Small intestine (tissue), 16 donors: ENCODE measurements at places on chromosomes 12 and 14. TPM values are rescaled to one million over a fixed set of nuclear protein-coding genes. Genes with fewer than 3 reads are reported as not detected.

GRCh38 chr12:127130506-127131124 lies 1136.4 kb upstream of the TMEM132C start:
- H3K36me3 ChIP-seq = no peaks in the 10 kb centered on the region
- H3K27ac ChIP-seq = no peak overlapping the region
- H3K4me3 ChIP-seq = no peak overlapping the region
- H3K4me1 ChIP-seq = no peaks in the 10 kb centered on the region

DNA sequence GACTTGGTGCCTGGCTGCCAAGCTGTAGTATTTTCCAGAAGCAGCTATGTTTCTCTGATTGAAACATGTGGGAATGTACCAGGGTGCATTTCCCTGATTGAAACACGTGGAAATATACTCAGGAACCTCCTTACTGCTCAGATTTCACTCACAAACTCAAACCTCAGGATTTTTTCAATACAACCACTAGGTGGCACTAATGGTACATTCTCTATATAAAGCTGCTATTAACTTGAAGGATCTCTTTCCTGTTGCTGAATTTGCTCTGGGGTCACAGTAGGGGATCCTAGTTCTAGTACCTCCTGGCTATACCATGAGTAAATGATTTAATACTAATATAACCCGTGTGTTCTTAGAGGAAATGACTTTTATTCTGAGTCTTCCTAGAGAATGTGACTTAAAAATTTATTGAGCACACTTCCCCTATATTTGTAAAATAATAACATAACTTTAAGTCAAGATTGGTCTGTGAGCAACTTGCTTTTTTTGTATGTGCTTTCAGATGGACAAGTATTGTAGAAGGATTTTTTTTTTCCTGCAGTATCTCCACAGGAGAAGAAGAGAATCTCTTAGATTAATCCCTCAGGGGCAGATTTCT lies 173.8 kb upstream of the MIS18BP1 start:
- H3K36me3 ChIP-seq = no peaks in the 10 kb centered on the region
- no peak overlapping the region for H3K27ac ChIP-seq

GRCh38 chr12:10617863-10618262 lies 4.5 kb upstream of the MAGOHB start:
- no peaks in the 10 kb centered on the region for H3K4me1 ChIP-seq
- no peak for DNase-seq
- H3K27me3 ChIP-seq = peaks cover 6% of the 10 kb centered on the region
- H3K36me3 ChIP-seq = no peaks in the 10 kb centered on the region
- H3K27ac ChIP-seq = no peak overlapping the region

DNA sequence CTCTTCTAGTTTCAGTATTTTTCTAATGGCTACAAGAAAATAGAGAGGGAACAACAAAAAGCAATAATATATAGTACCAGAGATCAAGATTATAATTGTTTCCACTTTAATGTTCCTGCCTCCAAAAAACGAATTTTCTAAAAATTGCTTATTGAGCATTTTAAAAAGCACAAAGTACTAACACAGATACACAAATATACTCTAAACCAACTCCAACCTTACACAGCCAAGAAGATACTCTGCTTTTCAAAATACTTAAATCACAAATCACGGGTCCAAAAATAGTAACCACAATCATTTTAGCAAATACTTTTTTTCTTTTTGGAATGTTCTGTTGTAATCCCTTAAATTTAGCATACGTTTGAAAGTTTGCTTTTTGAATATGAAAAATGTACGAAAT lies 2.0 kb downstream of the YAF2 start:
- no peaks in the 10 kb centered on the region for H3K27me3 ChIP-seq
- peaks cover 2% of the 10 kb centered on the region for H3K36me3 ChIP-seq
- peak overlapping the region; percentile 76 for H3K27ac ChIP-seq
- H3K4me1 ChIP-seq = peaks cover 4% of the 10 kb centered on the region

The CCDC184 gene
- 0.27 TPM for polyA plus RNA-seq

The CLEC1A gene
- polyA plus RNA-seq = 1.6 TPM

The FBXW8 gene
- polyA plus RNA-seq = 1.4 TPM

DNA sequence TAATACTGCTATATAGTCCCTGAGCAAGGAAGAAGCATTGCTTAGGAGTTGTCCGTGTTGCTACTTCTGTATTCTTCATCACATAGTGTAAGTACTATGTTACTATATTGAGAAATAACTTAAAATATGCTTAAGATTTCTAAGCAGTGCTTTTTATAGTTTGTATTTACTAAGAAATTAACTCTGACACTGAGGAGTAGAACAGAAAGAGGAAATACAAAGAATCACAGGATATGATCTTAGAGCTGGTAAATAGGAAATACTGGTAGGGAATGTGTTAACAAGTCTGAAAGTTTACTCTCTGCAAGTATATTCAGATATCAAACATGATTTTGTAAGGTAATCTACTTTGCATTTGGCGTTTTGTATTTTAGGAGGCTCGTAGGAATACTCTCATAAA lies 15.5 kb downstream of the XPOT start:
- no peak overlapping the region for H3K4me3 ChIP-seq
- no peak overlapping the region for H3K27ac ChIP-seq
- DNase-seq = no peak
- peaks cover 36% of the 10 kb centered on the region for H3K36me3 ChIP-seq
- H3K27me3 ChIP-seq = no peaks in the 10 kb centered on the region
- no peaks in the 10 kb centered on the region for H3K4me1 ChIP-seq

The BCL11B gene
- 0.45 TPM for polyA plus RNA-seq
